ENCODE measurements at places on chromosomes 3 and 15.

GRCh38 chr15:71551566-71551965 lies 258.8 kb upstream of the NR2E3 start:
- DNase-seq, result no peak

DNA sequence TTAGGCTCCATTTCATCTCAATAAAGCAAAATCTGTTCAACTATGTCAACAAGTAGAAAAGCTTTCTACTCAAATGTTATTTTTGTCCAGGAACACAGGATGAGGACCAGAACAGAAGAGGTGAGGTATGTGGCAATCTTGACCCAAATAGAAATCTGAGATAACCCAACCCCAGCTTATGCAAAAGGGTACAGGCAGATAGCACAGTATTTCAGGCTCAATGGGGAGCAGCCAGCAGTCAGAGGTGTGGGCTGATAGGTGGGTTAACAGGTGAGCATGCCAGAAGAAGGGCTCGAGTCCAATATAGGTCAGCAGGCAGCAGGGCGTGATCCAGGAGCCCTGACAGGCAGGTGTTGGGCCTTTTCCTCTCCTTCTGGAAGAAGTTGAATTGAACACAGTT lies 281.2 kb upstream of the NR2F2 start:
- no peak for DNase-seq

DNA sequence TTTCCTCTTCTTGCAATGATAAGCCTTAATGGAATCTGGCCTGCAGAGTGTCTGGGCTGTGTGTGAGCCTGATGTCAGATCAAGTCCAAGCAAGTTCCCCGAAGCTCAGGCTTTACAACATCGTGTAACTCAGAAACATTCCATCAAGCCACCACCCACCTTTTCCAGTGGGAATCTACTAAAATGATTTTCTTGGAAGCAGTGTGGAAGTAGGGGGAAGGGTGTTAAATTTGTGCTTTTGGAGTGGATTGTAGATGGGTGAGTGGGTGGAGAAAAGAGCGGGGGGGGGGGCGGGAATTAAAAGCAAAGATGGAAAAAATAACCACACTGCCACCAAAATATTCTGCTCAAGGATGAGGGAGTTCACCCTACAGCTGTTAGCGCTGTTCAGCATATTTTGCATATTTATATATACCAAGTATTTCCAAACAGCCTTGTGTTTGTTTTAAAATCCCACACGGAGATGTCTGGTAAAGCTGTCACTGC lies 53.6 kb downstream of the VGLL3 start:
- no peak for DNase-seq

GRCh38 chr3:59388555-59389270 lies 338.9 kb upstream of the CFAP20DC start:
- DNase-seq, result no peak

DNA sequence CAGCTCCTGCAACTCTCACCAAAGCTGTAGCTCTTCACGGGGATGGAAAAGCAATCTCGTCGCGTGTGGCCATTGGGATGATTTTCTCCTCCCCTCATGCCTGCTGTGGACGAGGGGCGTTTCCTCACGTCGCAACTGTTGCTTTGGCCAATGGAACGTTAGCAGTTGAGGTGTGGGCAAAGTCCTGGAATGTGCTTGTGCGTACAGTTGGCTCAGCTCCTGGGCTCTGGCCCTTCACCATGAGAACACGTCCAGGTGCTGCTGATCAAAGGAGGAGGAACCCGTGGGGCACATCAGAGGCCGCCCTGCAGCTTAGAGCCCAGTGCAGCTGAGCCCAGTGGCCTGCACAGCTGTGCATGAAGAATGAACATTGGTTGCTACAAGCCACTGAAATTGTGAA lies 186.1 kb downstream of the TJP1 start:
- DNase-seq, result no peak

DNA sequence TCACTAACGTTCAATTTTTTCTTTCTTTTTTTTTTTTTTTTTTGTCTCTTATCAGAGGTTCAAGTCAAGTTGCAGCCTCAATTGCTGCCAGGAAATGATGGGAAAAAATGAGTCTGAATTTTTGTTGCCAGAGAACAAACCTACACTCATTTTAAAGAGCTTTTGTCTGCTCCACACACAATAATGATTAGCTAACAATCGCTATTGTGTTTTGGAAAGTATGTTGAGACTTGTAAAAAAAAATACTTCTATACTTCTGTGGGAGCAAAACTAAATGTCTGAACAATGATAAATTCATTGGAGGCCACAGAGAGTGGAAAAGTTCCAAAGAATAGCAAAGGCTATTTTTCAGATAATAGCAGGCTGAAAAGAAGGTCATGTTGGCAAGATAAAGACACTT lies 176.3 kb upstream of the LMCD1 start:
- no peak for DNase-seq
